ENCODE measurements at places on chromosomes 3 and 15.

- no peak for DNase-seq
These were observed 47.8 kb upstream of the TMEM158 start for GRCh38 chr3:45273681-45274515.

DNA sequence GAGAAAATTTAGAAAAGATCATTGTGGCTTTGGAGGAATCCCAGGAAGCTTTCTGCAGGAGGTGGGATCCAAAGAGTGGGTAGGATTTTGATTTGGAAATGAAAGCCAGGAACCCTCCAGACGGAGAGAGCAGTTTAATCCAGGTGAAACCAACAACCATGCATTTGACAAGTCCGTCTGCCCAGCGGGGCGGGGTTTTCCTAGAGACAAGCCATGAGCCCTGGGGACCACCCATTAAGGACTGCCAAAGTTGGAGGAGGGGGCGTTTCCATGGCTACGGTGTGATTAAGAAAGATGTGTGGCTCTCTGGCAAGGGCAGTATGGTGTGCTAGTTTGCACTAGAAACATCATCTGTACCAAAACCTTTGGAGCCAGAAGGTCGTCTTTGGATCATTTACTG is 53.4 kb downstream of the SRGAP3 start:
- DNase-seq = no peak

GRCh38 chr15:69390575-69390974 is 23.6 kb upstream of the KIF23 start:
- no peak for DNase-seq

DNA sequence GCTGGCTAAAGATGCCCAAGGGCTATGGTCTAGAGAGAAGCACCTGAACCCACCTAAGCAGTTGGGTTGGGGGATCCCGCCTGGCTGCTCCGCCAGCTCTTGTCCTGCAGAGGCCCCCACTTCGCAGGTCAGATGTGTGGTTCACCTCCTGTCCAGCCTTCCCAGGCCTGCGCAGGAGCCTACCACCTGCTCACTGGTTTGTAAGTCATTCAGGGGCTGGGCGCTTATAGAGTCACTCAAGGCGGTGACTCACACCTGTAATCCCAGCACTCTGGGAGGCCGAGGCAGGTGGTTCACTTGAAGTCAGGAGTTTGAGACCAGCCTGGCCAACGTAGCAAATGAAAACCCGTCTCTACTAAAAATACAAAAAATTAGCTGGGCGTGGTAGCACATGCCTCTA is 3.9 kb upstream of the FURIN start:
- no peak for DNase-seq

- no peak for DNase-seq
These were observed 86.9 kb downstream of the IL5RA start for GRCh38 chr3:3023111-3023745.

DNA sequence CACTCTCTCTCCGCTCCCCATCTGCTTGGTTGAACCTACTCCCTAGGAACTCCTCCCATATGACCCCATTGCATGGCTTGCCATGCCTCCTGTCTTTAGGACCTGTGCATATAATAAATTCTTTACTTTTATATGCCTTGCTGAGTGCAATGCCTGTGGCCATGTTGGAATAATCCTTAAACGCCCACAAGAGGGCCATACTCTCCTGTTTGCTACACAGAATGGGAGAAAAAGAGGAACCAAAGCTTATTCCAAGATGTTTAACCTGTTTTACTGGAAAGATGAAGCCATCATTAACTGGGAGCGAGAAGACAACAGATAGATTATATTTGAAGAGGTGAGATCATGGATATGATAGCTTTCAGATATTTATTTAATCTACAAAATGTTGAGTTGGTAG is 1097.8 kb downstream of the NAALADL2 start:
- no peak for DNase-seq
